BJ (cell line): ENCODE measurements at places on chromosomes 11 and 22. TPM values are rescaled to one million over a fixed set of nuclear protein-coding genes. Genes with fewer than 3 reads are reported as not detected.

The SEC14L6 gene
- 0.05 and 0.09 TPM in 2 replicates for polyA plus RNA-seq

GRCh38 chr11:17607591-17608570 is 60.8 kb downstream of the OTOG start:
- no peak for DNase-seq

The IGSF22 gene
- 0.07 and 0.15 TPM in 2 replicates for polyA plus RNA-seq

DNA sequence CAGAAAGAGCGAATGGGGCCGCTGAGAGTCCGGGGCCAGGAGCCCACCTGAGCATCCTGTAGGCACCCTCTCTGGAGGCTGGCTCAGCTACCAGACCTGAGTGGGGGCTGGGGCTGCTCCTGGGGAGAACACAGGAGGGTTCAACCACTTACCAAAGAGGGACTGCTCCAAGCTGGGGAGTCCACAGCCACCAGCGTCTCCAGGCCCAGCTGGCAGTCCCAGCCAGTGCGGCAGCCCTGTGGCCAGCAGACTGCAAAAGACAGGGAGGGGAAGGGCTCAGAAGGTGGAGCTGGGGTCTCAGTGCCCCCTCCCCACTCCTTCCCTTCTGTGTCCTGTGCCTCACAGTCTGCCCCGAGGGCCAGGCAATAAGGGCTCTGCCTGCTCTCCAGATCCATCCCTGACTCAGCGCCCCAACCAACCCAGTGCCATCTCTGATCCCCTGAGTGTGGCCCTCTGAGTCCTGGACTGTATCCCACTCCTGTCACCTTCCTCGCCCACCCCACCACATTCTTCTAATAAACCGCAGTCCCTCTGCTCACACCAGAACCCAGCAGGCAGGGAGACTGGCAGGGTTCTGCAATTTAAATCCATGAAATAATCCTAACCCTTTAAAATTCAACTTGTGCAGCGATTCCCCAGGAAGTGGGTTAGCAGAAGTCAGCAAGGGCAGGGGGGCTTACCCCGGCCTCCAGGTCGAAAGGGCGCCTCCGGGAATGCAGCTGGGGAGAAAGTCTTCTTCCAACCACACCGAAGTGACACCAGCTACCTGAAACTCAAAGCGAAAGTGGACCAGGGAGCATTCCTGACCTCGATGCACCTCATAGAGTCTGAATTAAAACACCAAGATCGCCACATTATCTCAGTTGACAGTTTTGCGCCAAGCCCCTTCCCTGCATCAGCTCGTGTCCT is 13.3 kb downstream of the CHST1 start:
- DNase-seq, result no peak

The TCN2 gene
- 9.1 and 15.8 TPM in 2 replicates for polyA plus RNA-seq

The CCDC116 gene
- 0.10 and 0.13 TPM in 2 replicates for polyA plus RNA-seq
